ENCODE measurements at places on chromosomes 7 and 10.

DNA sequence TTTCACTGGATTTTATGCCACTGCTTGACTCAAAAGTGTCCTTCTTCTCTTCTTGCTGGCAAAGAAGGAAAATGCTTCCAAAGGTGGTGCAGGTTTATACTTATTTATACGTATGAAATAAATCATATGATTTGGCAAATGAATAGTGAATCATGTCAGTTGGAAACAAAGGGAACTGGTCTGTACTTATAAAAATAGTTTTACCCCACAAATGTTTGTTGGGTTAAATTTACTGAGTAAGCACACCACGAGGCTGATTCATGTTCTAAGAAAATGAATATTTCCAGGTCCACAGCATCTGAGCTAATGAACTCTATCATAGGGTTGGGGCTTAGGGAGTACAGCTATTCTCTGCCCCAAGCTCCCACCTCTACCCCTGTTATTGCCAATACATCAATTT is 232.2 kb downstream of the TRIL start:
- no peak for DNase-seq

DNA sequence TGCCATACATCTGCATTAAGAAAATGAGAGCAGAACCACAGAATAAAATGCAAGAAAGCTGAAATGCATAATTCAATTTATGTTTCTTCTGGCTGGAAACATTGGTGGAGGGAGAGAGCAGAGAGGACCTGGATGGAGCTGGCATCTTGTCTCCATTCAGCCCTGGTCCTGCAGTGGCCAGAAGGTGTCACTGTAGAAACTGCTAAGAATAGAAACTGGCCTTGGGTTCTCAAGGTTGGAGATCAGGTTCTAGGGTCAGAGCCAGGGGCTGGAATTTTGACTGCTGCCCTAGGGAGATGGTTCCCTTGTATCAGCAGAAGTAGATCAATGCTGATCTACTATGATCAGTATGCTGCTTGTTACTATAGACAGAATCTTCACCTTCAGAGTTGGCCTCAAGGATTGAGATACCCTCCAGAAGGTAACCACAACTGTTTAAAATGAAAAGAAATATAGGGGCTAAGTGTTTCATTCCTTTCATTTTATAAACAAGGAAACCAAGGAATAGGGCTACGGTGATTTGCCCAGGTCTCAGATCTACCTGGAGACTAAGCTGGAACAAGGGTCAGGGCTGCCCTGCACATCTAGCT is 13.1 kb downstream of the TAS2R41 start:
- no peak for DNase-seq

DNA sequence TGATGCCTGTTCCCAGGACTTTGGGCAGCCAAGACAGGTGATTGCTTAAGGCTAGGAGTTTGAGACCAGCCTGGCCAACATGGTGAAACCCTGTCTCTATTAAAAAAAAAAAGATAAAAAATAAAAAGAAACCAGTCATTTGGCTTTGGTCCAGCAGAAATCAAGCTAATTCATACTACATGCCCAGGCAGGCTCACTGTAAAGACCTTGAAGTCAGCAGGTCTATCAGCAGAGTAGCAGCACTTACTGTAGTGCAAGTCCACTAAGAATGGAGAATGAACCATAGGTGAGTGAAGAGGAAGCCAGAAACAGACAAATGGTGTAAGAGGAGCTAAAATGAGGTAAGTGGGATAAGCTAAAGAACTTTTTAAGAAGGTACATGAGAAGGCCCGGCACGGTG is 24.7 kb downstream of the PSPH start:
- no peak for DNase-seq

GRCh38 chr10:85547460-85548023 is 819.1 kb downstream of the GRID1 start:
- no peak for DNase-seq

DNA sequence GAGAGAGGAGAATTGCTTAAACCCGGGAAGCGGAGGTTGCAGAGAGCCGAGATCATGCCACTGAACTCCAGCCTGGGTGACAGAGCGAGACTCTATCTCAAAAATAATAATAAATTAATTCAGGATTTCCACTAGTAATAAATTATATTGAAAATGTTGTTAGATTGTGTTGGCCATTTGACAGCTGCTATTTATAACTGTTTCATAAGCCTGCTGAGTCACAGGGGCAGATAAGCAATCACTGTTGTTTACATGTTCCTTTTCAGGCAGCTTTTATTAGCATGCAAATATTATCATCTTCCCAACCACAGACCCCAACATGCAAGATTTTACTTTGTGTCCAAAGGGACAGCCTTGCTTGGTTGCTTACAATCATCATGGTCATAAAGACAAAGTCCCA is 49.5 kb upstream of the ZNF138 start:
- no peak for DNase-seq

GRCh38 chr7:45021604-45022296 is 21.7 kb downstream of the CCM2 start:
- DNase-seq, result no peak

GRCh38 chr10:49600046-49600445 is 10.1 kb upstream of the SLC18A3 start:
- DNase-seq, result no peak

DNA sequence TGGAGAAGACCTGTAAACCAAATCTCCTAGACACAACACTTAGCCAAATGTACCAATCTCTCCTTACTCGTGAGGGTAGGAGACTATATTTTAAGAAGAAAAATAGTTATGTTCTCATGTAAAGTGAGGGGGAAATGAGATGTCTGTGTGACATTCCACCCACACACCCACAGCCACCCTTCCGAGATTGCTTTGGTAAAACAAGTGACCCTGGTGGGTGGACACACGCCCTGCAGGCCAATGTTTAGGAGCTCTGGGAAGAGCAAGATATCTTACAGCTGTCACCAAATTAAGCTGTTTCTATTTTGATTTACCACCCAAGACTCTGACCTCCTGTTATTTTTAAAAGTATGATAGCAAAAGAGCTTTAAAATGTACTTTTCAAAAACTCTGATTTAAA is 147.2 kb upstream of the PFKP start:
- DNase-seq, result no peak

DNA sequence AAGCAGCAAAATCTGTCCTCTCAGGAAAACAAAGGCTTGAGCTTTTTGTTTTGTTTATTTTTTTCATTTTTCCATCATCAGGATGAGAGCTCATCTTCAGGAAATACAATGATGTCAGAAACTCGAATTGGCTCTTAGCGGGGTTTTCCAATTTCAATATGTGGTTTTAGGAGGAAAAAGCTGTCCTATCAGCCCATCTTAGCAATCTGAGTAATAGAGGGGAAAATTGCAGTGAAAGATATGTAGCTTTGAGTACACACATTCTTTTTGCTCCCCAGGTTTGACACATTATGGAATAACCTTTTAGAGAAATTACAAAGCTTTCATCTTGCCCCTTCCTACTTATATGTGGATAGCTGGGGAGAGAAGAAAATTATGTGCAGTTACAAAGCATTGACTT is 113.6 kb upstream of the MYO3A start:
- DNase-seq, result no peak

DNA sequence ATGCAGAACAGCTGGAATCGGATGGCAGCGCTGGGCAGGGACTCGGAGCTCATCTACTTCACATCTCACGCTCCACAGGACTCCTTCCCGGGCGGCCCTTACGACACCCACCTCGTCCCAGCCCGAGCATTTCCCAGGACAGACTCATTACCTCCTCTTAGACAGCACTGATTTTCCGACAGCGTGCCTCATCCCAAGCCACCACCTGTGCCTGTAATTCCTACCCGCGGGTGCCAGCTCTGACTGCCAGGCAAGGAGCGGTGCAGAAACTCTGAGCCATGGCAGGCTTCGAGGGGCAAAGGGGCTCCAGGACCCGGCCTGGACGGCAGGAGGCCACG is 25.6 kb downstream of the GPER1 start:
- no peak for DNase-seq

DNA sequence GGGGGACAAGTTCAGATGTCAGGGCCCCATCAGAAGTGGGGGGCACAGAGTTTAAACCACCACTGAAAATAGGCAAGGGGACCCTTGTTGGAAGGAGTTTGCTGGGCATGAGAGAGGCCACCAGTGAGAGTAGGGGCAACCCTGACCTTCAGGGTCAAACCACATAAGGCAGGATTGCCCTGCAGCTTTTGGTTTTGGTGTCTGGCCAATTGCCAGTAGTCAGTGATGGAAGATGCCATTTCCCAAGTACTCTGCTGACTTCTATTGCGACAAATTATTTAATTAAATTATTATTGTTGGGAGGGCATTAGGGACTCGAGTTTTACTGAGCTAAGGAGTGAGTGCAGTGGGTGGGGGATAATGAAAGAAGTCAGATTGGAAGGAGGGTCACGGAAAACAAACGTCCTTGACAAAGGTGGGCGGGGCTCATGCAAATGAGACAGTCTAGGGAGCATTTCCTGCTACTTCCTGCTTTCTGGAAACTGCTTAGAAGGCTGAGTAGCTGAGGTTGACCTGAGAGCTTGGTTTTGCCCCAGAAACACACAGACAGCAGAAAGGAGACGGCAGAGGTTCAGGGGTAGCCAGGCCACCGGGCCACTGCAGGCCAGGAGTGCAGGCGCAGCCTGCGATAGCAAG is 74.2 kb upstream of the ANLN start:
- DNase-seq, result no peak

DNA sequence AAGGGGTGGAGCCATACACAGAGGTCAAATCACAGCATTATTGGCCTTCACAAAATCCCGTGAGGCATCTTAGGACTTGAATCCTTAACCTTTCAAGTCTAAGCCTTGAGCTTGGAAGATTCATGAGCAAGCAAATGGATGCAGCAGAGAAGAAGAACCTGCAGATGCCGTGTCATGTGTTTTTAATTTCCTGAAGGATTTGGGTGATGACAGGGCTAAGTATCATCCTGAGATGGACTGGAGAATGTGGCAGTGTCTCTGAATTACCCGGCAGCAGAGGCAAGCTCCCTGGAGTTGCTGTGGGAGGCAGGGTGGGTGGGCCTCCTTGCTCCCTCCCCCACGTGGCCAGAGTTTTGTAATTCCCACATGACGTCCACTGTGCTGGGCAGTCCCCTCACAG is 50.8 kb downstream of the GCC1 start:
- DNase-seq, result no peak

DNA sequence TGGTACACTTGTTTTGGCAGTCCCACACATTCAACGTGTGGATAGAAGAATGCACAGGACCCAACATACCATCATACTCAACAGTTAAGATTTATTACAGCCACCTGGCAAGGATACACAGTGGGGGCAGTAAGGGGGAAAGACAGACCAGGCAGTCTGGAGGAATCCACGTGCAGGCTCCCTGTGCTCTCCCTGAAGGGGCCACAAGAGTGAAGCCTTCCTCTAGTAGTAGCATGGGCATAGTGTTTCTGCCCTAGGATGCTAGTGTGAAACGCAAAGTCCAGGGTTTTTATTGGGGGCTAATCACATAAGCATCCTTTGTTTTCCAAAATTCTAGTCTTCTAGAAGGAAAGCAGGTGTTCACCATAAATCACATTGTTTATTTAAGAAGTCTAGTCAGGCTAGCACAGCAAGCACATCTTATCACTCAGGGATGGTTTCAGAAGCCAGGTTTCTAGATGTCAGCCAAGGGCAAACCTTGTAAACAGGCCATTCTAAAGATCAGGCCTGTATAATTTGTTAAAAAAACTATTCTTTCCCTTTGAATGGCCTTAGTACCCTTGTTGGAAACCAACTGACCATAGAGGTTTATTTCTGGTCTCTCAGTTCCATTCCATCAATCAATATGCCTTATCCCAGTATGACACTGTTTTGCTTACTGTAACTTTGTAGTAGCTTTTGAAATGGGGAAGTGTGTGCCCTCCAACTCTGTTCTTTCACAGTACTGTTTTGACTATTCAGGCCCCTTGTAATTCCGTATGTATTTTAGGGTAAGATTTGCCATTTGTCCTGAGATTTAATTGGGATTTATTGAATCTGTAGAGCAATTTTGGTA is 12.4 kb upstream of the TFAM start:
- DNase-seq, result no peak

DNA sequence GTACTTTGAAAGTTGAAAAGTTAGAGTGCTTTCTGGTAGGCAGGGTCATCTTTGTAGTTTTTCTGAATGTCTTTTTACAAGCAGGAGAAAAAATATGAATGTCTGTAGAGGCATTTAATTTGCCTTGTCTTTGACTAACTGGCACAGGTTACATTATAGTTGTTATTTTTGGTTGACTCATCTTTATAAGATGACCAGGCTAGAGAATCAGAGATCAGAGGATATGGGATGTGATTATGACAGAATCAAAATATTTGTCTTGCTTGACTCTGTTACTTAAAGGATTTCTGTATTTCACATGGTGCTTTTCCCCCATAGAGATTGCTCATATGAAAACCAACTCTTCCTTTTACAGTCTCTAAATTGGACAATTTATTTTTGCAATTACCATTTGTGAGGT is 2.4 kb downstream of the ZMYND11 start:
- no peak for DNase-seq

GRCh38 chr10:14728346-14728745 is 46.4 kb downstream of the FAM107B start:
- DNase-seq, result no peak

DNA sequence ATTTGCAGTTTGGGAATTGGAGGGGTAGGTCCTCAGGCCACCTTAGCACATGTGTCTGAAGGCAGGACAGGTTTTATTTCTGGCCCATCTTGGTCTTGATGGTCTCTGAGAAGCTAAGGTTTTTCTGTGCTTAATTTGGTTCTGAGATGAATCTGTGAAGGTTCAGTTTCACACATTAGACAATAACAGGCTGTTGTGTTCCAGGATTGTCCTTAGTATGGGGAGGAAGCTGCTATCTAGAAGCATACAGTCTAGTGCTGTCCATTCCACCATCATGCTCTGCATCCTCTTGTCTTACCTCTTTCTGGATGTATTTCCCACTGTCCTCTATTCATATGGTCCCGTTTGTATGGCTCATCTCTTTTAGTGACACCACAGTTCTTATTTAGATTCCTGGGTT is 7.1 kb downstream of the UBE2D1 start:
- no peak for DNase-seq

DNA sequence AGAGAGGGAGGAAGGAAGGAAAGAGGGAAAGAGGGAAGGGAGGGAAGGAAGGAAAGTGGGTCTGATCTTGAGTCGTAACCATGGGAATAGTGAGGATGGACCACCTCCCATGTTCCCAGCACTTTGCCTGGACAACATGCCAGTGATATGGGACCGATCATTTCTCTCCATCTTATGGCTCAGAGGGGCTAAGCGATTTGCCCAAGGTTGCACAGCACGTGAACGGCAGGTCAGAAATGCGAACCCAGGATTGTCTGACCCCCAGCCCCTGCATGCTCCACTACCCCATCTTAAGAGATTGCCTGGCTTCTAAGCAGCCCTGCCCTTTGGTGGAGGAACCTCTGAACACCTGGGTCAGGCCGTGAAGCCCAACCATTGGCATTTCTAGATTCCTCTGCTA is 109.0 kb upstream of the CARD11 start:
- no peak for DNase-seq

- no peak for DNase-seq
Observed at GRCh38 chr7:114175125-114175524, 239.5 kb upstream of the FOXP2 start.

DNA sequence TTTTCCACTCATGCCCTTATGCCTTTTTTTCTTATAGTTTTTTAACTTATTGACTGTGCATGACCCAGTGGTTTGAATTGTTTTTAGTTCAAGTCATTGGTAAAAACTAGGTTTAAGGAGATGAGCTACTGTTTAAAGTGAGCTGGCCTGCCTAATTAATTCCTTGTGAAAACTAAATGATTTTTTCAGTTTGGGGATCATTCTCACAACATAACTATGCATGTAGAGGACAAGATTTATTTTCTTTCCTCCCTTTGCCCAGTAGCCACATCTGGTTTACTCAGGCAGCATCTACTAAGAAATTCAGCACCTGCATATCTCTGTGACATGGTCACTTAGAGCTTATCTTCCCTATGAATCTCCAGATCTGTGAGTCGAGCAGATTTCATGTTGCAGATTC is 1.7 kb downstream of the ADO start:
- DNase-seq, result no peak

- DNase-seq, result no peak
Observed at GRCh38 chr10:132665946-132666704, 119.8 kb downstream of the NKX6-2 start.

All from NCI-H510A (cell line).